ENCODE measurements at places on chromosomes 7 and 10.

- no peak for DNase-seq
Measured at GRCh38 chr7:97734255-97734654, 2.4 kb downstream of the TAC1 start.

DNA sequence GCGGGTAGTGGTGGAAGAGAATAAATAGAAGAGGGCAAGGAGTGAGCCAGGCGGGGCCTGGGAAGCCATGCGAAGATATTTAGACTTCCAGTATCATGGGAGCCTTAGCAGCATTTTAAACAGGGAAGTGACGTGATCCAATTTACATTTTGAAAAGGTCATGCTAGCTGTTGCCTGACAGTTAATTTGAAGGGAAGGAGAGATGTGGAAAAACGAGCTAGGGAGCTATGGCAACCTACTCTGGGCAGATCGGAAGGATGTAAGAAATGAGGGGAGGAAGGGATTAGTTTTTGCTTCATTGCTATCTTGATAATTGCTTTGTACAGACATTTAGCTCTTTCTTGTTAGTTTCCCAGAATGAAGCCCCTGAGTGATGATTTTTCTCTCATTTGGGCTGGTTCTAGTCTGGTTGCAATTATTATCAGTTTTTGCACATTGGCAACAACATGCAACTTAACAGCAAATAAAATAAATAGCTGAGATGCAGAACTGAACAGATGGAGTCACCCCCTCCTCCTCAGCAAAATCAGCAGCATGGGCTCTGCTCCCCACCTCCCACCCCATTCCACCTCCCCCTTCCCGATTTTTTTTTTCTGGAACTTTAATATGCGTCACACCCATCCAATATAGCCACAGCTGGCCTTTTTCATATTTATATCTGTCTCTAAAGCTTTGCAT, 13.0 kb upstream of the CALU start:
- DNase-seq, result no peak

DNA sequence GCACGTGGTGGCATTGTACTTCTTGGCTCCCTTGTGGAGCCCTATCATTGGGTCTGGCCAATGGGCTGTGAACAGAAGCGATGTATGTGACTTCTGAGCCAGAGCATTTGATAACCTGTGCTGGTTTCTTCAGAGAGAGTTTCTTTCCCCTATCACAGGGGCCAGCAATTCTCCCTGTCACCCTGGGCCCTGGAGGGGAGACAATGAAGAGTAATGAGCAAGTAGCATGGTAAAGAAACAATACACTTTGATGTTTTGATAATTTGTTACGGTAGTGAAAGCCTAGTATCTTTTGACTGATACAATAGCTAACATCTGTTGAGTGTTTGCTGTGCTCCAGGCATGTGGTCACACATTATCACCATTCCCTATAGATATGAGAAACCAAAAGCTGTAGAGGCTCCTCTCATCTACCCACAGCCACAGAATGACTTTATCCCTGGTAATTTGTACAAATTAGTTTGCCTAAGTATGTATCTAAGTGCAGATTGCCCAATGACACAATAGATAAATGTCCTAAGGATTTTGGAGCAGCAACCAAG, 113.4 kb upstream of the SVIL start:
- DNase-seq, result no peak

GRCh38 chr7:93310346-93310745, 78.2 kb downstream of the VPS50 start:
- no peak for DNase-seq

DNA sequence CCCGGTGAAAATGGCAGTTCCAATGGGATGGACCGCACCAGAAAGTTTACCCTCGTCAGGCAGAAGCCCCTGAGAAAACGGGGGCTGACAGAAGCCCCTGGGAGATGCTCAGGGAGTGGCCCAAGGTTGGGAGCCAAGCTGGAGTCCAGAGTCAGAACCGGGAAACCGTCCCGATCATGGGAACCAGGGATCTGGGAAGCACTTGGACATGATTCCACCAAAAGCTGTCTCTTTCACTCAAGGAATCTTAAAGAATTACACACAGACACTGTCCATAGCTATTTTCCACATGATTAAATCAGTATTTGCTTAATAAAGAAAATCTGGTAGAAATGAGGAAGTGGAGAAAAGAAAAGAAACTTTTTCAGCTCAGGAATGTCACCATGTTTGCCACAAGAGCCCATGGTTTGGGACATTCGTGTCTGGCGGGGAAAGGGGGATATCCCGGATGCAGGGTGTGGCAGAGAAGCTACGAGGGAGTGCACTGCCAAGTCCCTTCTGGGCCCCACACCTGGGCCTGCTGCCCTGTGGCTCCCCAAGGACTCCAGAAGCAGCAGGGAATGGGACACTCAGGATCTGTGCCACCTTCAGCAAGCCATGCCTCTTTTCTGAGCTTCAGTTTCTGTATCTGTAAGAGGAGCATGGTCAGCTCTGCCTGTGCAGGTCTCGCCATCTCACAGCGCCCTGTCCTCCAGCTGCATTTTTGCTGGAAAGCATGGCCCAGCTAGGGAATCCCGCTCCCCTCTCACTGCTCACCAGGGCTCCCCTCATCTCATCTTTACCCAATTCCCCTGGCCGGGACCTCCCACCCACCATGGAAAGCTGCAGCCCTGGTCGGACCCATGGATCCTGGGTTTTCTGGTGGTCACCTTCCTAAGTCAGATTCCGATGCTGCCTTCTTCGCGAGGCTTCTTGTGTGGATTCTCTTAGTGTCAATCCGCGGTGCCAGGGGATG, 225.1 kb upstream of the GRB10 start:
- no peak for DNase-seq

DNA sequence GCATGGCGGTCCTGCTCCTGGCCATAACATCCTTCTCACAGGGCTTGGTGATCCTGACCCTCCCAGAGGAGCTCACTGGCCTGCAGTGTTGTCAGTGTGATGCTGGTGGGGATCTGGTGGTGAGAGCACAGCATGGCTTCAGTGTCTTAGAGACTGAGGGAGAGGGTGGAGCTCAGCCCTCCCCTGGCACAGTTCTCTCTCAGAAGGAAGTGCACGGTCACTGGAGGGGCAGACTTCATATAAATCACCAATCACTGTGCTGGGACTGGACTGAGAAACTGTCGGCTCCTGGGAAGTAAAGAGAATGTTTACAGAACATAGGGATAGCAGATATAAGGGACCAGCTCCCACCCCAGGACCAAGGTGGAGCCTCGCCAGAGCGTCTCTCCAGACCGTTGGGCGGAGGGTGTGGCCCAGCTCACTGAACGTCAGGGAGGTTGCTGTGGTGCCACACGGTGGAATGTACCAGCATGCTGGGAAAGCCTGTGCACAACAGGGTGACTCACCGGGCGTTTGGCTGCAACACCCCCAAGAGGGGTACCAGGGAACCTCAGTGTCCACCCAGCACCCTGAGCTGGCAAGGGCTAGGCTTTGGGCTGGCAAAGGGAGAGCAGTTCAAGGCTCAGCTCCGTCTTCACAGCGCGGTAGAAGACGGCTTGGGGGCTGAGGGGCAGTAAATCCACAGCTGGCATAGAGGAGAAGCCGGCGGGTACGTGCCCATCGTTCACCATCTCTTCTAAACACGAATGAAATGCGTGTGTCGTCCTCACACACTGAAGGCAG, 8.8 kb upstream of the GET4 start:
- no peak for DNase-seq

DNA sequence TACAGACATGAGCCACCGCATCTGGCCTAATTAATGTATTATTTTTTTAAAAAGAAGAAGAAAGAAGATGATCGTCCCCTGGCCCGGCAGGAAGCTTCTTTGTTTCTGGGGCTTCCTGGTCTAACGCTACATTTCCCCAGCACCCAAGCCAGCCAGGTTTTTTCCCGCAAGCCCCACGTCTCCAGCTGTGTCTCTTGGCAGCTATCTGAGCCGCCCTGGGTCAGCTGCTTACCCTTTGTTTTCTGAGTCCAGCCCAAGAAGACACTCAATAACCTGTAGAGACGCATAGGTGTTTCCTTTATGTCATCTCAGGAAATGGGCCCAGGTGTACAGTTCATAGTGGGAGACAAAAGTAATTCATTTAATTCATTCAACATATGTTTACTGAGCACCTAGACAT, 110.2 kb downstream of the MTPAP start:
- DNase-seq, result no peak

DNA sequence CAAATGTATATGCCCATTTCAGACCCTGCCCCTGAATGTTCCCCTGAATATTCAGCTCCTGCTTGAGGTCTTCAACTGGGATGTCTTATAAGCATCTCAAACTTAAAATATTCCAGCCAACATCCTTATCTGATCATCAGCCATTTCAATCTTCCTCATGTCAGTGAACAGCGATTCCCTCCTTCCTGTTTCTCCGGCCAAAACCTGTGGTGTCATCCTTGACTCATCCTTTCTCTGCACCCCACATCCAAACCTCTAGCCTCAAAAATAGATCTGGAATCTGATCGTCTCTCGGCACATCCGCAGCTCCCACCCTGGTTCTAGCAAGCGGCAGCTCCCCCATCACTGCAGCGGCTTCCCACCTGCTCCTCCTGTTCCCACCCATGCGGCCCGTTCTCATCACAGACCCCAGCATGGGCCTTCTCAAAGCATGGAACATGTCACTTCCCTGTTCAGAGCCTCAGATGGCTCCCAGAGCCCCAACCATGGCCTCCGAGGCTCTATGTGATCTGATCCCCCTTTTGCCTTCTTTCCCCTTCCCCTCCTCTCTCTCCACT, 165.7 kb downstream of the HECW1 start:
- no peak for DNase-seq

GRCh38 chr7:134435161-134435920, 23.6 kb downstream of the AKR1B1 start:
- no peak for DNase-seq

DNA sequence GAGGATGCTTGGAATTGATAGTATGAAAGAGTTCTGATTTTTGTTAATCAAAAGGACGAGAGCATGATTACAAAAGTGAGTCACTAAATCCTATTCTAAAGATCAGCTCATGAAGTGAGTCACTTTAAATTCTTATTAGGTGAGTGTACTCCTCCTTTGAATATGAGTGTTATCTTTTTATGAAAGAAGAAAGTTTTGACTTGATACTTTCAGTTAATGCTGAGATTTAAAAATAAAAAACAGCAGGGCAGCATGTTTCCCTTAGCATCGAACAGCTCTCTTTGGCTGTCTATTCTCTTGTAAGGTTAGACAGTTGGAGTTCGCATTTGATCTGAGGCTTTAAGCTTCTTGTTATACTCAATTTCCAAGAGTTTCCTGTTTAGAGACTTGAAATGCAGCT, 222.0 kb downstream of the TWIST1 start:
- no peak for DNase-seq

GRCh38 chr10:91536111-91536510, 96.8 kb downstream of the PPP1R3C start:
- DNase-seq, result no peak

- DNase-seq, result no peak
Measured at GRCh38 chr10:78443900-78444571, 410.4 kb downstream of the RPS24 start.
